ENCODE measurements at places on chromosomes 12 and 14. TPM values are rescaled to one million over a fixed set of nuclear protein-coding genes. Genes with fewer than 3 reads are reported as not detected.

GRCh38 chr12:67286257-67286656, 17.1 kb downstream of the CAND1 start:
- no peak for DNase-seq

DNA sequence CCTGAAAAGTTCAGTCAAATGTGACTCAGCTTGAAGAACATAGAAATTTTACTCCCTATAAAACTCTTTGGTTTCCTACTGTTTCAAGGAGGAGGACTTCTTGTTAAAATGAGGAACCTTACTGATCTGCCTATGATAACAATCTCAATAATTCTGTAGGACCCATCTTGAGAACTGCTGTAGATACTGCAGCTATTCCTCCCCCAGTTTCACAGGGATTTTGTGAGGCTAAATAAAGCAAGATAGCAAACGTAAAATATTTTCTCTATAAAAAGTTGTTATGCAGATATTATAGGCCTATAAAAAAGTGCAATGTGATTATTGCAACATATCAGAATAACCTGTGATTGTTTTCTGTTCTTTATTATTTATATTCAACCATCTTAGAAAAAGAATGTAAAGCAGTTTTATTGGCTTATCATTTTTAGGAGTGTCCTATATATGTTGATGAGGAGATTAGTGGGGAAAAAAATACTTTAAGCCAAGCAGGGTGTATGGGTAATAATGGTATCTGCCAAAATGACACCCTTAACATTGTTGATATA, 12.1 kb downstream of the CLEC14A start:
- no peak for DNase-seq

- DNase-seq, result no peak
Observed at GRCh38 chr12:4211372-4211771, 62.2 kb upstream of the CCND2 start.

TNFAIP2 gene
- 5.3 TPM for total RNA-seq

DNA sequence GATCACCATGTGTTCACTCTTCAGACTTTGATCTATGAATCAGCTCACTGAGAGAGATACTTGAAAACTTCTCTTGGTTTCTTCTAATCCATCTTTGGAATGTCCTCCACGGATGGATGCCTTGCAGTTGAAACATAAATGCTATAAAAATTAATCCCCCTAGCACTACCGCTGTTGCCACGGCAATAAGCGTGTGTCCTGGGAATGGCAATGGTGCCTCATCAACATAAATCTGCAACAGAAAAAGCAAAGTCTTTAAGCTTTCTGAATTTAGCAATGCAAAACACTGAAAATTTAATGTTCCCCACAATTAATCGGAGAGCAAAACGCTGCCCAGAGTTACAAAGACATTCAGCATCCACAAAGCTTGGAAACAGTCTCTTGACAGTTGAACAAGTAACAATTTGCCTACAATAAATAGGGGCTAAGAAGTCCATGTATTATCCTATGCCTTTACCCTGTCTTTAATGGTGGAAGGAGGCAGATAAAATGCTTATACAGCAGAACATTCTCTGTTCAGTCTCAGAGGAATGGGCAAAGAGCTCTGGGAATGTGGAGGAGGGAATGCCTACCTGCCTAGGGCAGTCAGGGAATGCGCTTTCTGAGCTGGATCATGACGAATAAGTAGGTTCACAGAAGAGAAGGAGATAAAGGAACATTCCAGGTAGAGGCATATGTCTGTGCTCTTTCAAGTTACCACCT, 70.9 kb upstream of the PPP4R3A start:
- no peak for DNase-seq

GRCh38 chr12:50772470-50772869, 8.6 kb downstream of the ATF1 start:
- DNase-seq, result no peak

DCD gene
- not detected for total RNA-seq

PEBP1 gene
- 266 TPM for total RNA-seq

- no peak for DNase-seq
Observed at GRCh38 chr12:65728455-65728847, 95.8 kb upstream of the HMGA2 start.

Data from neural progenitor cell (in vitro differentiated cells).